ENCODE measurements at places on chromosomes 13 and 19.

DNA sequence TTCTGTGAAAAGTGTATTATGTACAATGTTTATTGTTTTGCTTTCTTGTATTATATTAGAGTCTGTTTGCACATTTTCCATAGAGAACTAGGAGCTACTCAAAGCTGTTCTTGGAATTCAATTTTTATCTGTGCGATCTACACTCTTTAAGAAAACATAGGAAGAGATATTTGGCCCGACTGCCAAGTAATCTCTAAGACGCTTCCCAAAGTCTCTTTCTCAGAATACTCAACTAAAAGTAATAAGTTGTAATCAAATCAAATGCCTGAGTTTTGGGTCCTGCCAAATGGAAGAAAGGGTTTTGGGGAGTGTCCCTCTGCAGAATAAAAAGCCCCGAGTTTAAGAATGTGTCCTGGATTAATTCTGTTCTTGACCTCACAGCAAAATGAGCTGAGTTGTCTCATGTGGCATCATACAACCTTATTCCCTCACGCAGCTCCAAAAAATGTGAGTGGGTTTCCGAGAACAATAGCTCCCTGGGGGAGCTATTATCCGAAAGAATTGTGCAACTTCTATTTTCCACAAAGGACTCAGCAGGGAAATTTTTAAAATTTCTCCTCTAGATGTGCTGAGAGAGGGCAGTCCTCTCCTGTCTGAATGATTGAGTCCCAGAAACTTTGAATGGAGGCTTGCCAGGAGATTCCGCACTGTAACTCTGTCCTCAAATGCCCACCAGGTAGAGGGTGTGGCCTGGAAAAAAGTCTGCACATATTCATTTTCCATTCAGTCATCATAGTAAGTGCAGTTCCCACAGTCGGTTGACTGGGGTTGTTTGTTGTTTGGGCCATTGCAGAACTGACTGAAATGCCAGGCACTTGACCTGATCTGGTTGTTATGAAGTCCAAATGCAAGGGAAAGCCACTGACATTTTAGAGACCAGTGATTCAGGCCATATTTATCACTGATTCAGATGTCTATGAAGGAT, 280.0 kb upstream of the SOX21 start:
- no peak for DNase-seq

- DNase-seq, result no peak
Observed at GRCh38 chr13:102779436-102780159, 6.0 kb upstream of the TEX30 start.

- no peak for DNase-seq
Observed at GRCh38 chr13:49954674-49955455, 18.7 kb upstream of the SPRYD7 start.

- no peak for DNase-seq
Observed at GRCh38 chr13:23504180-23504579, 66.0 kb upstream of the TNFRSF19 start.
